ENCODE measurements at places on chromosomes 2 and 18.
A peak's percentile ranks its signal among the peaks of the same experiment; 100 is the strongest.

GRCh38 chr2:47007223-47007825 is 91.7 kb upstream of the MCFD2 start:
- no peak for DNase-seq

DNA sequence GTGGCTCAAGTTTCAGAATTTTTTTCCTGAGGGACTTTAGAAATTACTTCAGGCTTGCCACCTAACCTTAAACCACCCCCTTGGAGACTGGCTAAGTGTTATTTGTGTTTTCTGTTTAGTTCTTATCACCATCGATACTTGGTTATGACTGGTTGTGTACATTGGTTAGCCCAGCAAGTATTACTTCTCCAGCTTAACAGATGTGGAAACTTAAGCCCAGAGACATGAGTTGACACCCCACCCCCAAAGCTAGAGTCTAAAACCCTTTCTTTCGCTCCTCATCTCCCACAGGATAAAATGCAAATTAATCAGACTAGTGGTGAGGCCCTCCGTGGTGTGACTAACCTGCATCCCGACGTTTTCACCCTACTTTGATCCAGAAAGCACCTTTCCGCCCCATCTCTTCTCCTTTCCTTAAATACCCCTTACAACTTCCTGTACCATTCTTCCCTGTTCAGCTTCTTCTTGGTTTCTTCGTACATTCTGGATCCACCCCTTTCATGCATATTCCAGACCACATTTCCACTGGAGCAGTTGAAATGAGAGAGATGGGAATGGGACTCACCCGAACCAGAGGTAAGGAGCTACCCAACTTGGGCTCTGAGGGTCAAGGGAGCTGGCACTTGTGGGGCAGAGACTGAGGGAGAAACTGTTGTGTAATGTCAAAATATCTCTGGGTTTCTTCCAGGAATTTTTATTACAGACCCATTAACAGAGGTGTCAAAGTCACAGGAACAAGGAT is 819 bp upstream of the MAP3K2 start:
- no peak for DNase-seq

DNA sequence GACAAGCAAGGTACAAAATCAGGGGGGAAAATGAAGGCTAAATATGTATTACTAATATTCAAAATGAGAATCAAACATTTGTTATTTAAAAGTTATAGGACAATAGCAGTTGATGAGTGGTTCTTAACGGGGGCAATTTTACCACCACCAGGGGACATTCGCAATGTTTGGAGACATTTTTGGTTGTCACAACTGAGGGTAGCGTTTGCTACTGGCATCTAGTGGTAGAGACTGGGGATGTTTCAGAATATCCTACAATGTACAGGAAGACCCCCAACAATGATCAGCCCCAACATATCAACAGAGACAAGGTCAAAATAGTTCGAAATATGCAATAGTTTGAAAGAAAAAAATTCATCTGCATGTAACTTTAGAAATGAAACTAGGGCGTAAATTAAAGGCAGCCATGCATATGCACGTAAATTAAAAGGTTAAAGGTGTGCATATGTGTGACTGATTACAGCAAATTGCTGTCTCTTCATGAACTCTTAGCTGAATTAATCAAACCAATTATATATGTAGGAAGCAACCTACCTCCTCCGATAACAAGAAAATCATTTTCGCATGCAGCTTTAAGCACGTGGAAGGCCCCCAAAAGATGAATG is 61.2 kb upstream of the CUL3 start:
- DNase-seq, result peak; percentile 8

DNA sequence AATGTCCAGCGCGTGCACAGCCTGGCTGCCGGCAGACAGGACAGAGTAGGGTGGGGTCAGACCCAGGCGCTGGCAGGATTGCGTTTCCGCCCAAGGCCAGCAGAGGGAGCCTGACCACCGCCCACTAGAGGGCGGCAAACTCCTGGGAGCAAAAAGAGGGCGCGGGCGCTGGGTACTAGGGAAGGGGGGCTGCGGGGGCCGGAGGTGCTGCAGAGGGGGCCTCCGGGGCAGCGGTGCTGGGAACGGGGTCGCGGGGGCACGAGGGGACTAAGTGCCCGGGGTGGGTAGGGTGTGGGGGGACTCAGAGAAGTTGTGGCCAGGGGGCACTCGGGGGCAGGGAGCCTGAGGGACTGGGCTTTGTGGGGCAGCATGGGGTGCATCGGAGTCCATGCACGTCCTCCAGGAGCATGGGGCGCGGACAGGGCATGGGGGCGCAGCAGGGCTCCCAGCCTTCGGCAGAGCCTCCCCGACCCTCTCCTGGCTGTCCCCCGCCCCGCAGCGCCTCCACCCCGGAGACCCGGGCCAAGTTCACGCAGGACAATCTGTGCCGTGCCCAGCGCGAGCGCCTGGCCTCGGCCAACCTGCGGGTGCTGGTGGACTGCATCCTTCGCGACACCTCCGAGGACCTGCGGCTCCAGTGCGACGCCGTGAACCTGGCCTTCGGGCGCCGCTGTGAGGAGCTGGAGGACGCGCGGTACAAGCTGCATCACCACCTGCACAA is 3.2 kb downstream of the TEKT4 start:
- peak; percentile 68 for DNase-seq

DNA sequence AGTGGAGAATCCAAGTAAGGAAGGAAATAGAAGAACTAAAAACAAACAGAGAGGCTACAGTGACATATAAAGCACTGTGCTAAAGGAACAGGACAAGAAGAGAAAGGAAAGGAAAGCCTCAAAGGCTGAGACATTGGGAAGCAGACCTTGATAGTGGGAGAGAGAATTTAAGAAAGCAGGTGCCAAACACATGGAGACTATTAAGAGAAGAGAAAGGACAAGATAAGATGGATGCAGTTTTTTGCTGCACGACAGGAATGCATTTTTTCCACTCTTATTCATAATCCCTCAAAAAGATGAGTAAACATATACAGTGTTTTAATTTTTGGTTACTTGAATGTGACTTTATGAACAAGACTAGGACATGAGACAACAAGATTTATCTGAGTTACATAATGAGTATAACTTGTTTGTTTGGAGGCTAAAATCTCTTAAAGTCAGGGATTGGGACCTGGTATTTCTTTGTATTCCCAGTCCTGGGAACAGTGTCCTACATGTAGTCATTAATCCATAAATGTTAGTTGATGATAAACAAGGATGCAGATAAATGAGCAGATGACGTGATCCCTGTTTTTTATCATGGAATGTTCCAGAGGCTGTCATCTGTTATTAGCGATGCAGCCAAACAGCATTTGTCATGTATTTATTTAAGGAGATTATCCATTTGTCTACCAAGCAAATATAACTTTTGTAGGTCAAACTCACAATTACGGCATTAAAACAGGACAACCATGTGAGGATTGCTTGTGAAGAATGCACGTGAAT is 141.7 kb downstream of the DNER start:
- DNase-seq, result no peak

DNA sequence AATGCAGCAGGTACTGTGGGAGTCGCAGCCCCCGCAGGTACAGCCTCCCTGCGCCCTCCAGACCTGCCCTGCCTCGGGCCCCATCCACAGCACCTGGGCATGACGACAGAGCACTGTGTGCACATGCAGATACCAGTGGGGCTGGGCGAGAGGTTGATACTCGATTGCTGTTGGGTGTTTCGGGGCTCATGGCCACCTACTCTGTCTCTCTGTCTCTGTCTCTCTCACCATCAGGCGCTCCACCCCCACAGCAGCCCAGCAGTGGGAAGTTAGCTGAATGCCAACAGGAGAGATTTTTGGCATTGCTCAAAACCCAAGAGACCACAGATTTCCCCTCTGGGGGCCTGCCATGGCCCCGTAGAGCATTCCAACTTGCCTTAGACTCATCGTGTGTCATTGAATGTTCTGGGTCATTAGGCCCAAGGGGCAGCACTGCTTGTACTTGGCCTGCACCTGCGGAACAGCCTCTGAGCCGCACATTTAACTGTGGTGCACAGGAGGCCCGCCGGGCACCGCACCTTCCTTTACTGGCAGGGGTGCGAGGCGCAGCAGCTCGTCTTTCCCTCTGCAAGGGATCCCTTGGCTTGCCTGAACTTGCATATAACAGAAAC is 18.8 kb downstream of the KCNIP3 start:
- no peak for DNase-seq

GRCh38 chr2:199810422-199811171 is 40.4 kb downstream of the FTCDNL1 start:
- DNase-seq, result no peak

DNA sequence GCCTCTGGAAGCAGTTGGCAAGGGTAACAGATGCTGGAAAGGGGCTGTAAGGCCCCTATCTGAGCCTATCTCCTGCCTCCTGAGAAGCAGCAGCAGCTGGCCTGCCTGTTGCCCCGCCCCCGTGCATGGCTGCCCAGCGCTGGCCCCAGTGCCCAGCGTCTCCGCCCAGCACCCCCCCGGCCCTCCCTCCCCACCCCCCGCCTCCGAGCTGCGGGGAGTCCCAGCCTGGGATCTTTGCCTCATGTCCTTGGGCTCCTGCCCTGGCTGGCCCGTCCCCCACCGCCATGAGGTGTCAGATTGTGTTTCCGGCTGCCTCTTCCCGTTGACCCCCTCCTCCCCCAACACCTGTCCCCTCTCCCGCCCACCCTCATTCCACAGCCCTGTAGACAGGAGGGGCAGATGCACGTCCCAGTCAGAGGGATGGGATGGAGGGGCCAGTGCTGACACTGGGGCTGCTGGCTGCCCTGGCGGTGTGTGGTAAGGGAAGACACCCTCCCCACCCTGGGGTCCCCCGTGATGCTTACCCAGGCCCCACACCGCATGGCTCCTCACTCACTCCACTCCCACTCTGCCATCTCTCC is at the start of gene CHRND:
TSS of gene CHRND (plus strand) at position 370 of the 581 bp plus-strand sequence. CDS start at position 426, 56 bp downstream.
- DNase-seq, result no peak

DNA sequence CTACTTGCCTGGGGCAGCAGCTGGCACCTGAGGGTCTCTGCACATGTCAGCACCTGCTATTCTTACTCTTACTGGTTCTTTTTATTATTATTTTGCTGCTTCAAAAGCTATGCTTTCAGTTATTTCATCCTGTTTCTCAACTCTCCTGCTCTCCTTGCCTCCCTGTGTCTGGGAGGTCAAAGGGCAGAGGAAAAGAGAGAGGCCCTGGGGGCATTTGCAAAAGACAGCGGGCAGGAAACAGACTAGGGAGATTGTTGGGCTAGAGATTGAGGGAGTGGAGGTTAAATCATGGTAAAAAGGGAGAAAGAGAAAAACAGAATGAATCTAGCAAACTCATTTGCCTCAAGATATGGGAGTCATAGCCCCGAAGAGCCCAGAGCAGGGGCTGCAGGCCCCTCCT is 21.1 kb upstream of the RPL31 start:
- DNase-seq, result no peak

DNA sequence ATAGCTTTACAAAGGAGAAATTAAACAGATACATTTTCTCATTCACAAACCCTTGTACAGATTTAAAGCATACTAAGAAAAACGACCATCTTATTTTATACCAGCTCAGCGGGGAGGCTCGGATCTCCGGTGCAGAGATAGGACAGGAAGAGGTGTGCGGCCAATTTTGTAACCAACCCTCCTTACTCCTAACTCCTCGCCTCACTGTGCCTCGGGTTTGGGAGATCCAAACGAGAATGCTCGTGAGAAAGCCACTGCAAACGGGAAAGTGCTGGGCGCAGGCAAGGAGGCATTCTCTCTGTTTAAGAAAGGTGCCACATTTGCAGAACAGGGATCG is 1.2 kb downstream of the KDSR start:
- no peak for DNase-seq

DNA sequence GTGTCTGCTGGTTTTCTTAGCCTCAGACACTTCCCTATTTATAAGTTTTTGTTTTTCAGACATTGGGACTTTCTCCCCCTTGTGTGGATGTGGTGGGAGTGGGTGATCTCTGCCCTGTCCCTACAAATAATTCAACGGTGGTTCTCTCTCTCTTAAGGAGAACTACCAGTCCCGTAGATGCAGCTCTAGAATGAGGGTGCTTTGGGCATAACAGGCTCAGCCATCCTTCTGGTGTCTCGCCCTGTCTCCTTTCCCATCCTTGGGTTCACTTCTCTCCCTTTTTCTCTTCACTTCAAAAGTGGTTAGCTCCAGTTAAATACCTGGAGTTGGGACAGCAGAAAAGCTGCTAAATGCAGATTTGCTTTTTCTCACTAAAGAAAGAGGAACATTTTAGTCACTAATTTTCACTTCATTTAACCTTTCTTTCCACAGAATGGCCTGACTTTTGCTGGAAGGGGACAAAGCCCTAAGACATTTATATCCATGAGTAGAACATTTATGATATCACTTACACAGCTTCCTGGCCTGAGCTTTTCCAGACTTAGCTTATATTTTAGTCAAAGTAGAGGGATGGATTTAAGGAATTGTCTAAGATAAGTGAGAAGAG is 121.2 kb upstream of the CXCR4 start:
- no peak for DNase-seq

DNA sequence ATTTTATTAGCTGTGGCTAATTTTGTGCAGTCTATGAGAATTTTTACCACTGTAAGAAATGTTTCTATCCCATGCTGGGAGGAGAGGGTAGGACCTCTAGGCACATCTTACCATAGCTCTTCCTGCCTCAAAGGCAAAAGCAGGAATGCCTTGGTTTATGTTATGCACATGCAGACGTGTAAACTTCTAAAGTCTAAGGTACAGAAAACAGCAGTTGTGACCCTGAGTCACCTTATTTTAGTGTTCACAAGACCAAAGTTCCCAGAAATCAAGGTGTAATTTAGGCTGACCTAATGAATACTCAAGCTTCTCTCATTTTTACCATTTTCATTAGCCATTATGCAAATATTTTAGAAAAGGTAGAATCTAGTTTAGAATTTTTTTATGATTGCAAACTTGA is 15.4 kb upstream of the WIPF1 start:
- no peak for DNase-seq

DNA sequence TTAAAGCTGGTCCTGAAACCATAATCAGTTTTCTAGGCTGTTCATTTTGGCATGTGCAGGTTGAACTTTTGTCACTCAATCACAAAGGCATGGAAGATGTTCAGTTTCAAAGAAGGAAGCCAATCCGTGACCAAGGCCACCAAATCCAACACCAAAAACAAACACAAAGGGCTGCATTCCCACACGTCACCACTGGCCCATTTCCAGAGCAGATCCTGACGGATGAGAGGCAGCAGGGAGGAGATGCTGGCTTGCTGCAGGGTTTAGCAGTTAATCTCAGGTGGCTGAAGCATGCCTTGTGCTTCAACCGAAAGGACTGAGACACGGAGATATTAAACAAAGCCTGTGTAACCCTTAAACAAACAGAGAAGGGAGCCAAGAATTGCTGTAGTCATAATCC is 191.9 kb upstream of the CTAGE1 start:
- DNase-seq, result peak; percentile 64

DNA sequence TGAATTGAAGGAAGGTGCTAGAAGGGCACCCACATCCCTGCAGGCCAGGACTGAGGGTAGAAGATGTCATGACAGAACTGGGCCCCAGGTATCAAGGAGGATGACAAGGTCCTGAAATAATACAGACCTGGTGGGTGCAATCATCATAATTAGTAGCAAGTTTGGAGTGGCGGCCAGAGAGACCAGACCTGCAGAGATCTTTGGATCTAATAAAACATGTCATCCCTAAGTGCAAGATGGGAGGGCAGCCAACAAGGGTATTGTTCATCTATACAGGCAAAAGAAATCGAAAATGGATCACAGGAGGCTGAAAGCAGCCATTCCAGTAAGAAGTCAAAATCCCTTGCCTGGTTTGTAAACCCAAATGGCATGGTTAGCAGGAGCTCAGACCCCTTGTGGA is 111.3 kb upstream of the BOD1L2 start:
- no peak for DNase-seq

- no peak for DNase-seq
Measured at GRCh38 chr2:140256080-140256479, 1475.9 kb upstream of the NXPH2 start.
